ENCODE measurements at places on chromosomes 1 and 21. TPM values are rescaled to one million over a fixed set of nuclear protein-coding genes. Genes with fewer than 3 reads are reported as not detected.
A peak's percentile ranks its signal among the peaks of the same experiment; 100 is the strongest.

GRCh38 chr1:215188302-215188950 is 105.9 kb downstream of the KCNK2 start:
- DNase-seq = no peak

DNA sequence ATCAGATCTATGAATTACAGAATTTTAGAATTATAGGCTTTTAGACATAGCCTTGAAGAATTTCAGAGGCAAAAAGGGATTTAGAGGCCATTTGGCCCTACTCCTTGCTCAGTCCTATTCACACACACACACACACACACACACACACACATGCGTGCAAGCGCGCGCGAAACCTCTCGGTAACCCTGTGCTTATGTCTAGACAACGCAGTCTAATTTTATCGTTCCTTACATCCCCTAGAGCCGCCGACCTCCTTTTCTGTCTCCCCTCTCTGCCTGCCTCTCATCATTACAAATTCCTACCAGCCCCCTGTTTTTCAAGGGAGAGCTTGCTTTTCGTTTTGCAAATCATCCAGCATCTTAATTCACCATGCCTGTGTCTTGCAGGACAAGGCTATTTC is 252.1 kb downstream of the FOXD2 start:
- DNase-seq = peak; percentile 41

DNA sequence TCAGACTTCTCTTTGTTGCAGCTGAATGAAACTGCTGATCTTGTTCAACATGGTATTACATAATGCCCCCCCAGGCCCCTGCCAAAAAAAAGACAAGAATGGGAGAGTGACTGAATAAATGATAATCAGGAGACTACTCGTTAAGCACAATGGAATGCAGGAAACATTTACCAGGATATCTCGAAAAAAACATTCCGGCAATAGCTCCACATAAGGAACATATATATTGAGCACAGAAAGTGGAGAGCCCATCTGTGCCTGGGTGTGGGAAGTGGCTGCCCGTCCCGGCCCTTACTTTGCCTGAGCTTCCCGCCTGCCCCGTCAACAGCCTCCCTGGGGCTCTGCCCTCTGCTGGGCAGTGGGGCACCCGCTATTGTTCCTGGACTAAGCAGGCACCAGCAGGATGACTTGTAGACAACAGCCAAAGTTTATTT is 13.3 kb downstream of the TRIM11 start:
- peak; percentile 74 for DNase-seq

Gene REN
- total RNA-seq = not detected

DNA sequence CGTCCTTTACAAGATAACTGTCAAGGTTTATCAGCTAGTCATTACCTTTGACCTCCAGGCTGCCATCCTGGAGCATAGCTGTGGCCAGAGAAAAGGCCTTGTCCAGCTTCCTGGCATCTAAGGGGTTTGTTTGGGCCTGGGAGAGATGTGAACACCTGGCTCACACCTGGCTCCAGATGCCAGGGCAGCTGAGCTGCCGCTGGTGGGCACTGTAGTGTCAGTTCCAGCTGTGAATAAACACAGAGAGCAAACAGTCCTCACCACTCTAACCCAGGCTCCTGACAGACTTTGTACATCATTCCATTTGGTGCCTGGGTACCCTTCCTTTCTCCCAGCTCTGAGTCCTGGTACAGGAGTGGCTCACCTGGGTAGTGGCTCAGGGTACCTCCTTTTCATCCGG is 14.3 kb upstream of the KCNA10 start:
- no peak for DNase-seq

Gene CLK2
- 82.3 TPM for total RNA-seq

DNA sequence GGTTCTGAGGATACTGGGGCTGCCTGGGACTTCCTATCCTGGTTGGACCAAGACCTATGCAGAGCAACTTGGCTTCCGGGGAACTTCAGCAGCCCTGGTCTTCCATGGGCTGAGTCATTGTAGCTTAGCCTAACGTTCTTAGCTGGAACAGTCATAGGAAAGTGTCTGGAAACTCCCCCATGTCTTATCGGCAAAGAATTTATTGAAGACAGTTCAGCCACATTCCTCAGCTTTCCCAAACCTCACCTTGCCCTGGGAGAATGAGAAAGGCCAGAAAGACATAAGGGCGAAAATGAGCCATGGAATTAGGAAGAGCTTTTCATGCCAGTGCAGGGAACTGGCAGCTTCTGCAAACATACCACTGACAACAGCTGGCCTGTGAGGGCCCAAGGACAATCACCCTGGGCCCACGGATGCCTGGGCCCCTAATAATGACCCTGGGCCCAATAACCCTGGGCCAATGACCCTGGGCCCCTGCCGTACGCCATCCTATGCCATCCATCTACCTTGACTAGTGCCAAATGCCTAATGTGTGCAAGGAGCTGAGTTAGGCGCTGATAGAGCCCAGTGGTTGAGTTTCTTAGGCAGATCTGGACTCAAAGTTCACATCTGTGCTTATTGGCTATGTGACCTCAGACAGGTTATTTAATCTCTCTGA is 114.4 kb upstream of the GADD45A start:
- DNase-seq = no peak

Gene IL20
- not detected for total RNA-seq

DNA sequence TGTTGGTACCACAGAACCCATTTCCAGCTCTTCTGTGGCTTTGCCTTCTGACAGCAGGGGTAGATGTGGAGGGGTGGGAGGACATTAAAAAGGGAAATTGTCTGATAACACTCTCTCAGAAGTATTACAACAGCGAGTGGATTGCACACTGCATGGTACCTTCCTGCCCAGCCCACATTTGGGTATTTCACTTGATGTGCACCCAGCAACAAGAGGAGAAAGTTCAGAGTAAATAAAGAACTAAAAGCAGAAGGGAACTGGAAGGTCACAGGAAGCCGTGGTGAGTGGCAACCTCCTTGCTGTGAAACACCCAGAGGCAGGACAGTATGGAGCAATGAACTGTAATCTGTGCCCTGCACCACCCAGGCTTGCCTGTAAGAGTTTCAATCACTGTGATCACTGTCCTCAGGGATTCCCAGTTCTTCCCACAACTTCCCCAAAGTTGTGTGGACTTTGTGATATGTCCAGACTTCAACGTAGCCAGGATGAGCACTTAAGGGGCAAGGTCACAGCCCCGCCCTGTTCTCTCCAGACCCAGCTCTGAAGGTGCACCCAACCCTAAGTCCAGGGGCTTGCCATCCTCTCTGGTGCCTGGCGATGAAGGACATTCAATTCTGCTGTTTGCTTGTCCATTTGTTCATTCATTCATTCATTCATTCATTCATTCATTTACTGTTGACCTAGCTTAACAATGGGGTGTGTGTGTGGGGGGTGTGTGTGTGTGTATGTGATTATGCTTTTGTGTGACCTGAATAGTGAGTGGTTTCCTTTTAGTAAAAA is 18.7 kb upstream of the F5 start:
- no peak for DNase-seq

Gene HTR6
- 0.31 TPM for total RNA-seq

DNA sequence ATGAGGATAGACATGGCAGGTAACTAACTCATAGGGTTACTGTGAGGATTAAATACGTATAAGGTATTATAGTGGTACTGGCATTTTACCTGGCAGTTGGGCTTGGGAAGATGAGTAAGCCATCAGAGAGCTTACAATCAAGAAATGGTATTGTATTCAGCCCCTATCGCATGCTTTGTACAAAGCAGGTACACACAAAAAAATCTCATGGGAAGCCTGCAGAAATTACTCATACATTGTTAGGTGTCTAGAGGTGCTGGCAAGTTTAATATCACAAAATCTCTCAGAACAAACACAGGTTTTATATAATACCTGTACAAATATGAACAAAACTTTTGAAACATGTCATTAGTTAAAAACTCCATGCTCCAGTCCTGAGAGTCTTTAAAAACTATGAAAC is 71.8 kb upstream of the CNN3 start:
- no peak for DNase-seq

Gene EEIG2
- total RNA-seq = 10.7 TPM

DNA sequence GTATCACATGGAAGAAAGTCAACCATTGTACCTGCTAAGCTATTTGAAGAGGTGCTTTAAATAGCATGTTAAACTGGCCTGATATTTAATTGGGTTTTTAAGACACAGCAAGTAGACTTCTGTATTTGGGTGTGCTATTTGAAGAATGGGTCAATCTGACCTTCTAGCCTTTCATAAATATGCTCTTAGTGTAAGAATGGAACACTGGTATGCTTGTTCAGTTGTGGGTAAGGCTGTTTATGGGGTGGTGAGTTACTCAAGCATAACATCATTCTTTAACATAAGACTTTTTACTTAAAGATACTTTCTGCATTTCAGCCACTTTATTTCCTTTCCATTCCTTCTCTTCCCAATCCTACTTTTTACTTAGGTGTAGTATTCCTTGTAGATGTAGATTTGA is 21.4 kb downstream of the AHCYL1 start:
- no peak for DNase-seq

Gene TTC22
- 0.29 TPM for total RNA-seq

- no peak for DNase-seq
These were observed 112.8 kb downstream of the KCND3 start for GRCh38 chr1:111876631-111877030.

GRCh38 chr1:2192031-2192995 is 2.3 kb downstream of the FAAP20 start:
- no peak for DNase-seq

- DNase-seq = no peak
These were observed 5.1 kb downstream of the FCRL2 start for GRCh38 chr1:157771661-157772425.

- DNase-seq = no peak
These were observed 15.7 kb upstream of the CPT2 start for GRCh38 chr1:53180951-53181350.

GRCh38 chr1:206925106-206925736 is 3.5 kb upstream of the FCMR start:
- DNase-seq = peak; percentile 81

- DNase-seq = peak; percentile 55
These were observed 10.7 kb downstream of the PLA2G5 start for GRCh38 chr1:20080441-20081352.

Gene DMRTA2
- total RNA-seq = 1.4 TPM

All from endodermal cell (in vitro differentiated cells).